H1 (cell line): ENCODE measurements at places on chromosomes 5 and 9. TPM values are rescaled to one million over a fixed set of nuclear protein-coding genes. Genes with fewer than 3 reads are reported as not detected.

DNA sequence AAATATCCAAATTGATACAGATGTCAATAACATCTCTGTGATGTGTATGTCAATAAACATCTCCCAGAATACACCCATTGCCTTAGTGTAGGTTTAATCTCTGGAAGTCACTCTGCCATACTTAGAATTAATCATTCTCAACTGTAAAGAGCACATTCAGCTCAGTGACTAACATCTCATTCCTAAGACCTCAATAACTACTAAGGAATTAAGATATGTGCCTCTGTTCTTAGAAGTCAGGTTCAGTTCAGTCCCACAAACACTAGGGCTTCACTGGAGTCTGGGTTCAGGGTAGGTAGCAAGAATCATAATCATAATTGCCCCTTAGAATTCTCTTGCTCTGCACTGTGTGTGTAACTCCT, 31.7 kb downstream of the UGCG start:
- DNase-seq = no peak

GRCh38 chr5:73355108-73355507, 93.5 kb downstream of the FOXD1 start:
- DNase-seq = no peak

The PCDHGA5 gene
- 1.0 and 1.3 TPM in 2 replicates for total RNA-seq

DNA sequence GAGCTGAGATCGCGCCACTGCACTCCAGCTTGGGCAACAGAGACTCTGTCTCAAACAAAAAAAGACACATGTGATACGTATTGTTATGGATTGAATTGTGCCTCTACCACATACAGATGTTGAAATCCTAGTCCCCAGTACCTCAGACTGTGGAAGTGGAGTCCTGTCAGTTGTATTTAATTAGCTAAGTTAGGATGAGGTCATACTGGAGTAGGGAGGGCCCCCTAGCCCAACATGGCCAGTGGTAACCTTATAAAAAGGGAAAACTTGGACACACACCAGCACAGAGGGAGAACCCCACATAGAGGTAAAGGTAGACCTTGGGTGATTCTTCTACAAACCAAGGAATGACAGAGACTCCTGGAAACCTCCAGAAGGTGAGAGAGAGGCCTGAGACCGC, 119.8 kb downstream of the GADD45G start:
- no peak for DNase-seq

The BTNL8 gene
- total RNA-seq = 0.27 and 0.48 TPM in 2 replicates

The ORM2 gene
- 0.90 TPM in 1 of 2 replicates, not detected in the other for total RNA-seq

The NEUROG1 gene
- total RNA-seq = not detected in 2 replicates

GRCh38 chr5:35354751-35355150, 124.5 kb upstream of the PRLR start:
- DNase-seq = no peak

The ARL14EPL gene
- not detected in 2 replicates for total RNA-seq

DNA sequence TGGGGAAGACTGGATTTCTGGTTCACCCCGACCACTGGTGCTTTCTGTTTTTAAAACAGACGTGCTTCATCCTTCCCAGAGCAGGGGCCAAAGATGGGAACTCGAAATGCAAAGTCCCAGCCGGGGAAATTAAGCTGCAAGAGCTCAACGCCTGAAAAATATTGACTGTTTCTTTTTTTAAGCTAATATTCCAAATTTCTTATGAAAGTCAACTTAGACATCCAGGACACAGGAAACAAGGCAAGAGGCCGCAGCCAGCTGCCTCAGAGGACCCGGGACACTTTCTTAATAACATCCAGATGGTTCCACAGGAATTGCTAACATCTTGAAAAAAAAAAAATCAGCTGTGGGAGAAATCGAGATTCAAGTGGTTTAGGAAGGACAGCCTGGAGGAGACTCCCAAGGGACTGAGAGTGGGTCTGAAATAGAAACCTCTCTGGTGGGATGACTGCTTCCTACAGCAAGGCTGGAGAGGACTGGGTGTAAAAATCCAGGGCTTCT, 144.9 kb downstream of the FGF1 start:
- no peak for DNase-seq

- no peak for DNase-seq
Observed at GRCh38 chr9:105883847-105884246, 189.5 kb downstream of the TMEM38B start.

DNA sequence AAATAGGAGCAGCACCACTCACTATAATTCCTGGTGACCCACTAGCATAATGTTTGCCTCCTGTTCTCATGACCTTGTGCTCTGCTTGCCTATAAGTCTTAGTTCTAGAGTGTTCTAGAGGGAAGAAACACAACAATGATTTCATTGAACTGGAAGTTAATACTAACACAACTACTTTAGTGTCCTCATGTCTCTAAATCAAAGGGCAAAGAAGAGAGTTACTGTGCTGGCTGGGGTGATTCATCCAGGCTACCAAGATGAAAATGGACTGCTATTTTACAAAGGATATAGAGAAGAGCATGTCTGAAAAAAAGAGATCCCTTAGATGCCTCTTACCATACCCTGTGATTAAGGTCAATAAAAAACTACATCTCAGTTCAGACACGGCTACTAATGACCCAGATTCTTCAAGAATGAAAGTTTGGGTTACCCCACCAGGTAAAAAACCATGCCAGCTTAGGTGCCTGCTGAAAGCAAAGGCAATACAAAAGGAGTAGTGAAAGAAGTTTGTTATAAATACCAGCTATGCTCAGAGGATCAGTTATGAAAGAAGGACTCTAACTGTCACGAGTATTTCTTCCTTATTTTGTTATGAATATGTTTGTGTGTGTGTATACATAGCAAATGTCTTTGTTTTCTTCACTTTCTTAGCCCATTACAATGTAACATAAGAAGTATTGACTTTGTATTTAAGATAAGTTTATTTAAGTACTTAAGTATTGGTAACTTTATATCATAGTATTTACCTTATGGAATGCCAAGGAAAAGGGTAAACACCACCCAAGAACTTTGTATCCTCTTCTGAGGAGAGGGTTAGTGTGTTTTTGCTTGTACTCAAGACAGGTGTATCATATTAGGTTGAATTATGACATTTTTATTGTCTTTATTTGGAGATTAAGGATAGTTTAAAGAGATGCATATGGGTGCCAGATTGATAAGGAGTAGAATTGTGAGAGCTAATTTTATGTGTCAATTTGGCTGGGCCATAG, 314.1 kb upstream of the PTGER4 start:
- DNase-seq = no peak

DNA sequence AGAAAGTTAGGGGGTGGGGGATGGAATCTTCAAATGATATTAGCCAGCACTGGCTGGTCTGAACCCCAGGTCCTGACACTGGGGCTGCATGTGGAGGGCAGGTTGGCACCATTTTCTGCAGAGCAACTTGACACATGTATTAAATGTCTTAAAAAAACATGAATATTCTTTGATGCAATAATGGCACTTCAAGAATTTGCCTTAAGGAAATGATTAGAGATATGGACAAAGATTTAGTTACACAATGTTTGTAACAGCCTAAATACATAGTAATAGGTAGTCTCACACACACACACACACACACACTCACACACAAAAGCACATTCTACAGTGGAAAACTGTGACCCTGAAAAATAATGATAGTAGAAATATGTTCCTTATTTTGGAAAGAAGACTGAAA, 3.6 kb downstream of the SVEP1 start:
- DNase-seq = no peak

The NMUR2 gene
- total RNA-seq = not detected in 2 replicates

- DNase-seq = peak; percentile 15
Observed at GRCh38 chr5:115785381-115786065, 30.9 kb downstream of the CDO1 start.

The PPP3R2 gene
- total RNA-seq = not detected in 2 replicates

DNA sequence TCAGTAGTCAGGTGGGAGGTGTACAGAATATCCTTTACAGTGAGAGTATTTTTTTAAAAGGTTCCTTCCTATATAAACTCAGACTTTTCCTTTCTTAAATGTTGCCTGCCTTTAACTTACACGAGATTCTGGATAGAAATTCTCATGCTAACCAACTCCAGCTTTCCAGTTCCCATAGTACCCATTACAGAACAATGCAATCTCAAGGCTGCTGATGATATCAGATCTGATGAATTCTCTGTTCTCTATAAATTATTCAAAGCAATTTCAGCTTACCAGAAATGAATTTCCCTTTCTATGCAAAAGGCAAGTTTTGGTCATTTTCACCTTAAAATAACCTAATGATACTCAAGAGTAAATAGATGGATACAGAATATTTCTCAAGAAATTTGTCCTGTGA, 90.3 kb downstream of the NUDT12 start:
- DNase-seq = no peak

GRCh38 chr9:115730845-115731244, 422.7 kb upstream of the PAPPA start:
- no peak for DNase-seq
